ENCODE measurements at places on chromosomes 11 and 22.

DNA sequence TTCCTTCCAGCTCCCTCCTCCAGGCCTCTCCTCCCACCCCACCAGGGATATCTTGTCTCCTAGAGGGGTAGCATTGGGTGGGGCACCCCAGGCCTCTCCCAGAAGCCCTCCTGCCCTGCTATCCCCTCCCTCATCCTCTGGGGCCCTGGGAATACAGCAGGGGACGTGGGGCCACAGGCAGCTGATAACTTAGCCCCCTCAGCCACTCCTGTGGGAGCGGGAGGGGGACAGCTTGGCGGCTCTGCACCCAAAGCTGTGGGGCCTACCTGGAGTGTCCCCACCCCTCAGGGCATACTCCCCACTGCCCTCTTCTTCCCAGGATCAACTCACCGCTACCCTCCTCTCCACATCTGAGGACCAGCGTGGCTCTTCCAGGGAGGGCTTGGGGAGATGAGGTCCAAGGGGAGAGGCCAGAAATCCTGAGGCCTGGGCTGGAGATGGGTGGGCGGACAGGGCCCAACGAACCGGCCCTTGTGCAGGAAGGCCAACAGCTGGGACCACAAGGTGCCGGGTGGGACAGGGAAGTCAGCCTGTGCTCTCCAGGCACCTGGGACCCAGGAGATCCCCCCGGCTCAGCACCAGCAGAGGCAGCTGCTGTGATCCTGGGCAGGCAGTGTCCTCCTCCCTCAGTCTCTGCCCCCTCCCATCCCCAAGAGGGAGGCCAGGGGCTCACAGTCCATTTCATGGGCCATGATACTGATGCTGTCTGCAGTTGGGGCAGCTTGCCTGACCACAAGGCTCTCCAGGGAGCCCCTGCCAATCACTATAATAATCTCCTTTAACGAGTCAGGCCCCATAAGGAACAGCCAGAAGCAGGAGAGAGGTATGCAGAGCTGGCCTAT, 23.2 kb downstream of the NEAT1 start:
- DNase-seq: peak; percentile 10

DNA sequence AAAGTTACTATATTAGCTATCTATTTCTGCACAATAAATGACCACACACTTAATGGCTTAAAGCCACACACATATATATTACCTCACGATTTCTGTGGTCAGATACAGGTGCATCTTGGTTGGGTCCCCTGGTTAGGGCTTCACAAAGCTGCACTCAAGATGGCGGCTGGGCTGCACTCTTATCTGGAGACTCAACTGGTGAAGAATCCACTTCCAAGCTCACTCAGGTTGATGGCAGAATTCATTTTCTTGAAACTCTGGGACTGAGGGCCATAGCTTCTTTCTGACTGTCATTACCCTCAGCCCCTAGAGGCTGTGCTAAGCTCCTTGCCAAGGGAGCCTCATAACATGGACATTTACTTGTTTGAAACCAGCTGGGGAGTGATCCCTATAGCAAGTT, 5.1 kb upstream of the MS4A10 start:
- no peak for DNase-seq

DNA sequence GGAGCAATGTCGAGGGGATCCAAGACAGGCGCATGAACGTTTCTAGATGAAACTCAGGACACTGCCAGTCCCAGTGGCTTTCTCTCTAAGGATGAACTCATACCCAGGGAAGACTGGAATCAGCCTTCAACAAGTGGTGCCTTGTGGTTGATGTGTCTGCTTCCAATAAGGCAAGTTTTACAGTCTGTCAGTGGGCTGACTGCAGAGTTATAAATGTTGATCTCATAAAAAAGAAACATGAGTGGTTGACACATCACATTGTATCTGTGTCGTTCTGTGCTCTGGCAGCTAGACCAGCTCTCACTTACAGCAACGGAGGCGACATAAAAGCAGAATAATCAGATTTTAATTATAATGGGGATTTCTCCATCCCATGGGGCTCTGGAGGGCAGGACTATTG, 96.7 kb downstream of the SNX19 start:
- DNase-seq: no peak

- peak; percentile 74 for DNase-seq
Observed at GRCh38 chr22:19121631-19122142, 525 bp downstream of the DGCR2 start.

GRCh38 chr11:95589893-95590612, 199.5 kb downstream of the FAM76B start:
- no peak for DNase-seq

DNA sequence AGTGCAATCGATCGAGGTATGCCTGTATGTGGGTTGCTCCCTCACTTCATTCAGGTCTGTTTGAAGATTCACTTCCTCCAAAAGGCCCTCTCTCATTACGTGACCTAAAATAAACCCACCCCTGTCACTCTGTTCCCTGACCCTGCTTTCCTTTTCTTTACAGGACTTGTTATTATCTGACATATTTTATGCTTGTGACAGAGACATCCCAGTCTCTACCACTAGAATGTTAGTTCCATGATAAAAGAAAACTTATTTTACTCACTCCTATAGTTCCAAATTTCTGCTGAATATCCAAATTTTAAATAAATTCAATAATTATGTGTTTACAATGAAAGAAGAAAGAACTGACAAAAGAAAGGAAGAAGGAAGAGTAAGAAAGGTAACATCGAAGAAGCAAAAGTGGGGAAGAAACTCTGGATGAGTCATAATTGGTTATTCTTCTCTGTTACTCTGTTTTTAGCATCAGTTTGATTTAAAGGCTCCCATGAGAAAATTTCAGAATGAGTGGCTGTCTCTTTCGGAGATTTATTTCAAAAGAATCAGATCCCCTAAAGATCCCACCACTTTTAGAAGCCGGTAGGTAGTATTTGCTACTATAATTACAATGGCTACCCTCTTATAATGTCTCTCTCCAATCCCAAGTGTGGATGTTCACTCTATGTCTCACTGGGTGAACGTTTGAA, 33.5 kb downstream of the ENTHD1 start:
- no peak for DNase-seq

DNA sequence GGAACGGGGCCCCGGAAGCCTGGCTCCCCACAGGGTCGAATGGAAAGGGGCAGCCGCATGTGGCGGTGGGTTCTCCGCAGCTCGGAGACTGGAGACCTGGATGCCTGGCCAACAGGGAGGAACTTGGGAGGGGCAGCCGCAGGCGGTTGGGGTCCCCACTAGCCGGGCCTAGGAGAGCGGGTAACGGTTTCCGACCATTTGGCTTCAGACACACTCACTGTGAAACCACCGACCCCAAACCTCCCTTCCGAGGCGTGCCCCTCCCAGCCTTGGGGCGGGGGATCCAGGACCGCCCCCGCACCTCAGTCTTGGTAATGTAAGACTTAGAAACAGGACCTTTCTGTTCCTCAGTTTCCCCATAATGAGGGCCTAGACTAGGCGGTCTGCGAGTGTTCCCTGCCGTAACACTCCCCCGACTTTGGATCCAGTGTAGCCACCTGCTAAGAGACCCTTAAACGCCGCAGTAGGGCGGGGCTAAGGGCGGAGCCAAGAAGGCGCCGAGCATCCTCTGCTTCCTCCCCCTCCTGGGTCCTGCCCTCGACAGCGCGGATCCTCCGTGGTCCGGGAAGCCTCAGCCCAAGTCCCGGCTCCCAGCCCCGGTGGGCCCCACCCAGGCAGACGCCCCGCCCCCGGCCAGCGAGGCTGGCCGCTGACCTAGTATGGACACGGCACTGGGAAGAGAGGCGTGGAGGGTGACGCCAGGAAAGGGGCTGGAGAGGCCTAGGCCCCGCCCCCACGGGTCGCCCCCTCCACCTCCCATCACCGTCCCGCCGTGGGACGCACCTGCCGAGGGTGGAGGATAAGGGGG, 1.8 kb upstream of the RASGRP2 start:
- no peak for DNase-seq

GRCh38 chr22:49570032-49570848, 257.4 kb downstream of the BRD1 start:
- no peak for DNase-seq

DNA sequence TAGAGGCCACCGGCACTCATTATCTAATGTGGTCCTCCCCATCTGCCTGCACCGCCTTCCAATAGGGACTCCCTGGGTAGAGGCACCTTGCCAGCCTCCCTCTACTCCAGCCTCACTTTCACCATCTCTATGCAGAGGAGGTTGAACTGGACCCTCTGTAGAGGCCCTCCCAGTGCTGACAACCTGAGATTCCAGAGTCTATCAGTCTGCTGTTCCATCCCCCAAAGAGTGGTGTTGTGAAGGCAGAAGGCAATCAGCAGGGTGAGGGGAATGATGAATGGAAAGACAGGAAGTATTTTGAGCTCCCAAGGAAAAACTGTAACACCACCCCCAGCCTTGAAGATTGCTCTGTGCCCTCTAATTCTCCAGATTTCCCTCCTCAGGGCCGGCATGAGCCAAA, 77.9 kb downstream of the THAP12 start:
- no peak for DNase-seq

- DNase-seq: no peak
Observed at GRCh38 chr22:38126928-38127668, 16.6 kb upstream of the BAIAP2L2 start.

DNA sequence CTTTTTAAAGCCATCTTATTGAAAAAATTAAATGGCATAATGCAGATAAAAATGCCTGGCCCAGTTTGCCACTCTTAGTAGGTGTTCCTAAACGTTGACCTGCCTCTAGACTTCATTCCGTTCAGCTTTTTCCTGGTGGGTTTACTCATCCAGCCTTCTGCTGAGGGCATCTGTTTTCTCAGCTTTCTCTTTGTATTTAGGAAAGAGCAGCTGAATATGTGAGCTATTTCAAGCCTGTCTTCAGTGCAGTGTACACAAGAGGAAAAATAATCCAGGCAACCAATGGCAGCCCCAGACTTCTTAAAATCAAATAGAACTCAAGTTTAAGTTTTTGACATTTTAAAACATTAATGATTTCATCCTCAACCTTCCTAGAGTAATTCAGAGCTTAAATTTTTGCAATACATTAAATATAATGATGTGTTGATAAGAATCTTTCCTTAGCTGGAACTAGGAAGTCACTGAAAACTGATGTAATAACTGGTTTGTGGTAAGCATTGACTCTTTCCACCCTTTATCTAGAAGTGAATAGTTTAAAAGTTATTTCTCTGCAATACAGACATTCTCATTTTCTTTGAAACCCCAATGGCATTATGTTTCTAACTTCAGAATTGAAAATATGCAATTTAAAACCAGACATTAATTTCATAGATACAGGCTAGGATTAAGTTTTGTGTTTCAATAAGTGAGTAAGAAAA, 165.4 kb downstream of the AASDHPPT start:
- no peak for DNase-seq

- peak; percentile 22 for DNase-seq
Observed at GRCh38 chr22:19143967-19144400, 467 bp downstream of the ESS2 start.

- no peak for DNase-seq
Observed at GRCh38 chr22:35399114-35399677, 744 bp upstream of the MCM5 start.

DNA sequence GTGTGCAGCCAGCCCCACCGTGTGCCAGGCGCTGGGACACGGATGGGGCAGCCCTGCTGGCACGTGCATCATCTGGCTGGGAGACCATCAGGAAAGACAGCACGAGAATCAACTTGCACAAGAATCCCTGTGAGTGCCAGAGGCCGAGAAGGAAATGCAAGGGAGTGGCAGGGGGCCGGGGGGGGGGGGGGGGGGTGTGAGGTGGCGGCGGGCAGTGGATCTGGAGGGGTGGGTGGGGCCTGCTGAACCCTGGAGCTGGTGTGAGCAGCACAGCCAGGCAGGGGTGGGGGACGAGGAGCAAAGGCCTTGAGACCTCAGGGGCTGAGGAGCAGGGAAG, 14.0 kb upstream of the FLRT1 start:
- DNase-seq: no peak

GRCh38 chr22:46483353-46483752, 54.1 kb downstream of the CELSR1 start:
- DNase-seq: no peak

GRCh38 chr11:29333993-29334775, 682.6 kb downstream of the KCNA4 start:
- DNase-seq: peak; percentile 65

DNA sequence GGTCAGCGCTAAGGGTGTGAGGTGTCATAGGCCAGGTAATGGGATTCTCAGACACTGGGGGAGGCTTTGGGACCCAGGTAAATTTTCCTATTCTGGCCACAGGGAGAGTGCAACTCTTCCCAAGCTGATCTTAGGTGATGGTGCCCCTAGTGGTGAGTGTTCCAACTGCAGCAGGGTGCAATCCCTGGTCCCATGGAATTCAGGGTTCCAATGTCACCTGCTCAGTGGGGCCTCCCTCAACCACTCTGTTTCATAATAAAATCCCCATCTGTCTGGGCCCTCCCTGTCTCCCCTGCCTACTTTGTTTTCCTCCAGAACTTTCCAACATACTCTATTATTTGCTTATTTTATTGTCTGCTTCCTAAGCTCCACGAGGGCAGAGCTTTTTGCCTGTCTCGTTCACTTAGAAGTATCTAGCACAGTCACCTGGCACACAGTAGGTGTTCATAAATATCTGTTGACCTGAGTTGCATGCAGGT, 2.9 kb upstream of the SGSM1 start:
- peak; percentile 51 for DNase-seq

DNA sequence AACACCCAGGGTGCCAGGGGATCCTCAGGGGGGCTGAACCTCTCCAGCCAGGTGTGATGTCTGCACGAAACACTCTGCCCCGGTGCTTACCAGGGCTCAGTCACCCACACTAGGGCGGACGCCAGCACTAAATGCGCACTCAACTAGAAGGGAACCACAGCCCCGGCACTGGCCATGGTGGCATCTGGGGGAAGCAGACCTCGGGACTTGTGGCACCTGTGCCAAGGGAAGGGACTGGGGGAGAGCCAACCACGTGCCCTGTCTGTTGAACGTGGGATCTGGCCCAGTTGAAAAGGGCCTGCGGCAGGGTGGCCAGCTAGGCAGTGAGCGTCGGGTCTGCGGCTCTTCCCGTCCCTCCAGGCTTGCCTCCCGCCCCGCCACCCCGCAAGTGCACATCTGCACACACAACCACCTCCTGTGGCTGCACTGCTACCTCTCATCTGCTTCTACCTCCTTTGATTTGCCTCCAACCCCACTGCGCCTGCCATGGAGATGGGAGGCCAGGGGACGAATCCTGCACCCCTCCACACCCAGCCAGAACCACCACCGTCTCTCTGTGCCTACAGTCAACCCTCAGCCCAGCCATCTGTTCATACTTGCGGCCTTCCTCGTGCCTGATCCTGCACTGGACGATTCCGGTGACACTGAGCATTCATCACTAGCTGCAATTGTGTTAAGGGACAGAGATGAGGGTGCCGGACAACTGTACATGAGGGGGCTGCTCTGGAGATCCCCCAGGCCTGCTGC, 15.0 kb upstream of the MOB2 start:
- DNase-seq: no peak

DNA sequence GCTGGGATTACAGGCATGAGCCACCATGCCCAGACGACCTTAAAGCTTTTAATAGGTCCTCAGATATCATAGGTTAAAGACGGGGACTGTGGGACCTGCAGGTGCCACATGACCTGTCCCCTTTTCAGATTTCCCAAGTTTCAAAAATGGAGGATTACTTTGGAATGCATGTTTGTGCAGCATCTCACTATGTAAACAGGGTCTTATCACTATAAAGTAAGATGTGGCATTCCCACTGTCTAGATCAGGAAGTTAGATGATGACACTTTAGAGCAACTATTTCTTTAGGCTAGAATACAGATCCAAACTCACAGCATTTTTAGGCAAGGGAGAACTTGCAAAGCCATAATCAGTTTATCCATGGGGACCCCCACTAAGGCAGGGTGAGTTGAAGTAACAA, 92.8 kb downstream of the USP35 start:
- DNase-seq: no peak

GRCh38 chr11:79439410-79439885, 1.4 kb downstream of the TENM4 start:
- no peak for DNase-seq

- no peak for DNase-seq
Observed at GRCh38 chr11:130882138-130882551, 34.1 kb downstream of the SNX19 start.

All from HT-29 (cell line).